Activated naive CD4-positive, alpha-beta T cell treated with anti-CD3 and anti-CD28 coated beads for 36 hours (primary cell): ENCODE measurements at places on chromosomes 3 and 15. TPM values are rescaled to one million over a fixed set of nuclear protein-coding genes. Genes with fewer than 3 reads are reported as not detected.

ADAMTS9 gene
- not detected for total RNA-seq

SNX22 gene
- 0.47 TPM for total RNA-seq

GNL3 gene
- 197 TPM for total RNA-seq

FAM107A gene
- total RNA-seq, result not detected

DNA sequence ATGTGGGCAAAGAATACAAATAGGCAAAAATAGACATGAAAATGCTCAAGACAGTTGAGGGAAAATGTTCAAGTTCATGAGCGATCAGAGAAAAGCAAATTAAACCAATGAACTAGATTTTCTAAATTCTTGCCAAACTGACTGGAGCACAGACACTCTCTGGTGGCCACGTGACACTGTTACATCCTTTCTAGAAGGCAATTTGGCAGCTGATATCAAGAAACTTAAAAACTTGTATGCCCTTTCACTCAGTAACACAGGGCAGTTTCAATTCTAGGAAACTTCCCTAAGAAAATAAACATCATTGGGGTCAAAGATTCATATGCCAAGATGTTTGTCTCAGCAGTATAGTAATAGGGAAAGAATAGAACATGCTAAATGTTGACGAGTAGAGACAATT lies 52.2 kb downstream of the ABHD5 start:
- DNase-seq, result no peak
- H3K27me3 ChIP-seq, result no peaks in the 10 kb centered on the region
- H3K27ac ChIP-seq, result no peak overlapping the region
- peaks cover 2% of the 10 kb centered on the region for H3K36me3 ChIP-seq
- no peaks in the 10 kb centered on the region for H3K4me1 ChIP-seq

DNA sequence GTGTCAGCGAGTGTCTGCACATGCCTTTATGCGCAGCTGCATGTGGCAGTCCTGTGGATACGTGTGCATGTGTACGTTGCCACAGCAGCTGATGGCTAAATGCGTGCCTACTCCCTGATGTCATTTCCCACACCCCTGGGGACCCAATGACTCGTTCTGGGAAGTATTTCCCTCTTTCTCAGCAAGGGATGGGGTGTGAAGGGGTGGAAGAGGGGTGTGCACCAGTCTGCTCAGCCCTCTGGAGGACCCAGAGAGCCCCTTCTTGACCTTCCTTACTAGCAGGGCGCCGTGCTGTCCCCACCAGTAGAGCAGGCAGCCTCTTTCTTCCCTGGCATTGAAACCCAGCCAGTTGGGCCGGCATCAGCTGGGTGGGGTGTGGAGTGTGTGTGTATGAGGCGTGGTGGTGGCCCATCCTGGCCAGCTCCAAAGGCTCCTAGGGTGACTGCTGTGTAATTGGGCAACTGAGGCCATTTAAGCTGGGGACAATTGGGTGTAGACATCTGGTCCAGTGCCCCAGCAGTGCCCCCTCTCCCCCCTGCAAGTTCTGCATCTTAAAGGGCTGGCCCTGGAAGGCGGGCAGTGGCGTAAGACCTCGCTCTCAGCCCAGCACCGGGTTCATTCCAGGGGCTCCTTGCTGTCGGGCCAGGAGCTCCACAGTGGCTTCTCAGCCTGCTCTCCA lies 19.2 kb downstream of the SNX33 start:
- H3K4me3 ChIP-seq, result no peak overlapping the region
- H3K36me3 ChIP-seq, result no peaks in the 10 kb centered on the region
- H3K4me1 ChIP-seq, result no peaks in the 10 kb centered on the region
- no peak for DNase-seq
- H3K27ac ChIP-seq, result no peak overlapping the region
- no peaks in the 10 kb centered on the region for H3K27me3 ChIP-seq

DNA sequence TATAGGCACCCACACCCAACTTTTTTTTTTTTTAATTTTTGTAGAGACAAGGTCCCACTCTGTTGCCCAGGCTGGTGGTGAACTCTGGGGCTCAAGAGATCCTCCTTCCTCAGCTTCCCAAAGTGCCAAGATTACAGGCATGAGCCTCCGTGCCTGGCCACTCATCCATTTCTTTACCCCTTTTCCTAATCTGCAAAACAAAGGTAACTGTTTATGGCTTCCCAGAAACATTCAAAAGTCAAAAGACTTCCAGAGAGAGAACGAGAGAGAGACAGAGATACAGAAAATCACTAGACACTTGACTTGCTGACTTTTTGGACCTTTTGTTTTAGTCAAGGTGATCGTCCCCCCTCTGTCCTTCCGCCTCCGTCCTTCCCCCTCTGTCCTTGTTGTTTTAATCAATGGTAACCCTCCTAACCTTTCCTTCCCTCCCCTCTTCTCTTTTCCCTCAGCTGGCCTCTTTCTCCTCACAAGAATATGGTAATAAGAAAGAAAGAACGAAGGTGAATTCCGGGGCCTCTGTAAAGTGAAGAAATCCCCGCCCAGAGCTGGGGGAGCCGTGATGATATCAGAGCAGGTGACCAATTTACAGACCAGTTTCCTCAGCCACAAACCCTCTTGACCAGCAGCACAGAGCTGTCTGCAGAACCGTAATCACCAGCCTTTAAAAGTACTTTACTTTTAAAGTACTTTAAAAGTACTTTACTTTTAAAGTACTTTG lies 21.9 kb downstream of the KLHL6 start:
- H3K27me3 ChIP-seq, result no peaks in the 10 kb centered on the region
- H3K36me3 ChIP-seq, result peaks cover 39% of the 10 kb centered on the region
- DNase-seq, result no peak
- peaks cover 57% of the 10 kb centered on the region for H3K4me1 ChIP-seq
- H3K4me3 ChIP-seq, result no peak overlapping the region

DNA sequence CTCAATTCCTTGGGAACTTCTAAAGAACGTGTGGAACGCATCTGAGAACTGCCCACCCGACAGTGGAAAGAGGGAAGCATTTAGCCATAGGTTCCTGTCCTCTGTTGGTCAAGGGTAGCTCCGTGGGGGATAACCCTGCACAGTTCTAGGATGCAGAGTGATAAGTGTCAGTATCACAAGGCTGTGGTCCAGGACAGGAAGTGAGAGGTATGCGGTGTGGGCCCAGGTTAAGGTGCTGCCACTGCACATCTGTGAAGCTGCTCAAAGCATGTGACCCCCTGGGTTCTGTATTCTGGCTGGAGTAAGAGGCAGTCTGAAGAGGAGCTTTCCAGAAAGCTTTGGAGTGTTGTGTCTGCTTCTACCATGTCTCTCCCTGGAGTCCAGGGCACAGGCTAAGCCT lies 51.7 kb upstream of the HES1 start:
- H3K27me3 ChIP-seq, result peaks cover 2% of the 10 kb centered on the region
- DNase-seq, result peak; percentile 42
- H3K4me3 ChIP-seq, result no peak overlapping the region
- no peaks in the 10 kb centered on the region for H3K36me3 ChIP-seq
- peaks cover 2% of the 10 kb centered on the region for H3K4me1 ChIP-seq

GRCh38 chr3:131526801-131527347 lies 24.1 kb upstream of the MRPL3 start:
- H3K4me1 ChIP-seq, result no peaks in the 10 kb centered on the region
- no peak overlapping the region for H3K27ac ChIP-seq
- H3K4me3 ChIP-seq, result no peak overlapping the region
- H3K36me3 ChIP-seq, result no peaks in the 10 kb centered on the region
- peak; percentile 31 for DNase-seq

DNA sequence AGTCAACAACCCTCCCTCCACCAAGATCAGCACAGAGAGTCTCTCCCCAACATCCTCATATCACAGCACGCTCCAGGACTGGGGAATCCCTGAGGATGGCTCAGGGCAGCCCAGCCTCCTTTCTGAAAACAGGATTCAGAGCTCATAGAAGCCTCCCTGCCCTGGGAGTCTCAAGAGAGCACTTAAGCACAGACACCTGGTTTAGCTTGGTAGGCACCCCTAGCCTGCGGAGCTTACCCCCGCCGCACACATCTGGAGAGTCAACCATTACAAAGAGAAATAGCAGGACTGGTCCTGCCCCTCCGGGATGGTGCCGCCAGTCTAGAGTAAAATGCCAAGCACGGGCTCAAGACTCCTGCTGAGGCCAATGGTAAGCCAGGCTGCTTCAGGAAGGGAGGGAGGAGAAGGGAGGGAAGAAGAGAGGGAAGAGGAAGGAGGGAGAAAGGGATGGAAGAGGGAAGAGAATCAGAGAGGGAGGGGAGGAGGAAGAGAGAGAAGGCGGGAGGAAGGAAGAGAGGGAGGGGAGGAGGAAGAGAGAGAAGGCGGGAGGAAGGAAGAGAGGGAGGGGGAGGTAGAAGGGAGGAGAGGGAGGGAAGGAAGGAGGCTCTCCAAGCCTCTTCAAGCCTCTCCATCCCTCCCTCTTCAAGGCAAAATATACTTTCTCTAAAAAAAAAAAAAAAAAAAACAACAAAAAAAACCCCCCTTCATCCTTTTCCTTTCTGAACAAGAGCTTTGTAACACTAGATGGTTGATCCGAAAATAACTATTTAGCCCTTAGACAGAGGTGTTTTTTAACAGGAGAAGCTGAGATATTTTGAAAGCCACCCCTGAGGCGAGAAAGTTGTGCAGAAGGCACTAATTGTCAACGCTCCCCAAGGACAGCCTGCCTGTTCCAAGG lies 278.6 kb upstream of the TLE3 start:
- H3K4me3 ChIP-seq, result no peak overlapping the region
- H3K27ac ChIP-seq, result no peak overlapping the region
- DNase-seq, result no peak
- H3K27me3 ChIP-seq, result peaks cover 5% of the 10 kb centered on the region
- H3K36me3 ChIP-seq, result no peaks in the 10 kb centered on the region

DNA sequence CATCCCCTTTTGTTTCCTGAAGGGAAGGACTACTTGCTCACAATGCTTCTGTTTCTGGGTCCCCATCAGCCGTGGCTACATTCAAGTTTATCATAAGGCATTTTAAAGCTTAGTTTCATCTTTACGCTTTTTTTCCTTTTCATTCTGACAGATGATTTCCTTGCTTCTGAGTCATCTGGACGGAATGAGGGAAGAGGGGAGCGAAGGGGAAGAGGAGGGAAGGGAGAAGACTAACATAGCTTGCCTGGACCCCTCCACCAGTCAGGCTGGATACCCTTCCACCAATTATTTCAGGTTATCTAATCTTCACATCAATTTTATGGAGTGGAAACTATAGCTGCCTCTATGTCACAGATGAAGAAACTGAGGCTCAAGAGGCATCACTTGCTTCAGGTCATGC lies 27.6 kb downstream of the FAM3D start:
- H3K4me1 ChIP-seq, result no peaks in the 10 kb centered on the region
- no peaks in the 10 kb centered on the region for H3K36me3 ChIP-seq
- DNase-seq, result no peak
- no peak overlapping the region for H3K4me3 ChIP-seq
- peaks cover 2% of the 10 kb centered on the region for H3K27me3 ChIP-seq

- H3K27me3 ChIP-seq, result peaks cover 3% of the 10 kb centered on the region
- H3K36me3 ChIP-seq, result no peaks in the 10 kb centered on the region
- no peaks in the 10 kb centered on the region for H3K4me1 ChIP-seq
- no peak overlapping the region for H3K27ac ChIP-seq
These were observed 295.1 kb downstream of the SHOX2 start for GRCh38 chr3:157810924-157811718.

- no peaks in the 10 kb centered on the region for H3K4me1 ChIP-seq
- H3K4me3 ChIP-seq, result no peak overlapping the region
- no peak for DNase-seq
- no peak overlapping the region for H3K27ac ChIP-seq
- no peaks in the 10 kb centered on the region for H3K36me3 ChIP-seq
- no peaks in the 10 kb centered on the region for H3K27me3 ChIP-seq
These were observed 106.6 kb downstream of the ARPP21 start for GRCh38 chr3:35745802-35746484.

GRCh38 chr3:50559702-50560101 lies 7.8 kb downstream of the C3orf18 start:
- H3K27me3 ChIP-seq, result no peaks in the 10 kb centered on the region
- H3K36me3 ChIP-seq, result no peaks in the 10 kb centered on the region
- DNase-seq, result no peak
- H3K4me1 ChIP-seq, result no peaks in the 10 kb centered on the region
- H3K4me3 ChIP-seq, result no peak overlapping the region

- H3K4me3 ChIP-seq, result no peak overlapping the region
- no peak for DNase-seq
- peaks cover 14% of the 10 kb centered on the region for H3K27me3 ChIP-seq
These were observed 36.6 kb upstream of the MTMR10 start for GRCh38 chr15:31027910-31028578.
